ENCODE measurements at places on chromosomes 12 and 14.
A peak's percentile ranks its signal among the peaks of the same experiment; 100 is the strongest.

GRCh38 chr12:76311796-76312195 lies 36.4 kb downstream of the BBS10 start:
- no peak for DNase-seq

DNA sequence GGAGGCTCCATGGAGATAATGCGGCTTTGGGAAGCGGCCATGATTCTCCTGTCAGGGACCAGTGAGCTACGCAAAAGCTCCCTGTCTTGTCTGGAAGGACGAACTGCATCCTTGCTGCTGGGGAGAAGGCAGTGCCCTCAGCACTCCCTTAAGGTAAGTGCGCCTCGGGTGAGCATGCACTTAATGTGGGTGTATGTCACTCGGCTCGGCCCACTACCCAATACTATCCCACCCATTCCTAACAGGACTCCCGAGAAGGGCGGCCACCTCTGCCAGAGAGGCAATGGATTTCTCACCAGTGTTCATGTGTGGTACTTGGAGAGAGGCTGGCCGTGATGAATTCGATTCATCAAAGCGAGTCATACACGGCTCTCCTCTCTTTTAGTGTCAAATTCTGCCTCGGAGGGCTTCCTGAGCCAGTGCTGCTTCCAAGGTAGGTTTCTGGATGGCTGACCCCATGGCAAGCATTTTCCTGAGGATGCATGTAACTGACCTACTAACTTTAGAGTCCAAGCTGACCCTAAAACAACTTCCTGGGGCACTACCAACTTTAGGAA lies 151.7 kb upstream of the RTL1 start:
- DNase-seq = no peak

- DNase-seq = no peak
Observed at GRCh38 chr12:116707751-116708150, 30.1 kb downstream of the SPRING1 start.

- no peak for DNase-seq
Observed at GRCh38 chr12:1706632-1706980, 15.7 kb downstream of the ADIPOR2 start.

GRCh38 chr12:43436597-43436996 lies 115.4 kb downstream of the ADAMTS20 start:
- no peak for DNase-seq

DNA sequence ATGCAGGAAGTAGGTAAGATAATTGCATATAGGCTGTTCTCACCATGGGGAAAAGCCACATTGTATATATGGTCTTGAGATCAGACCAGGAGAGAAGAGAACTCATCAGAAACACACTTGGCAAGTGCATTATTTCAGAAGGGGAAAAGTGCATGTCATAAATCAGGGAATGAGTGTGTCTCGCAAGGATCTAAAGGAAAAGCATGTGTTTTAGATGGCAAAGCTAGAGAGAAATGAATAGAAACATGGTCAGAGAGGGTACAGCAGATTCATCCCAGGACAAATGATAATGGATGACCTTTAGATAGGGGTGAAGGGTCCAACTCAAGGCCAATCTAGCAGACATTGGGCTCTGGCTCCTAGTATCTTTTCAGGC lies 230.2 kb upstream of the NAV3 start:
- no peak for DNase-seq

DNA sequence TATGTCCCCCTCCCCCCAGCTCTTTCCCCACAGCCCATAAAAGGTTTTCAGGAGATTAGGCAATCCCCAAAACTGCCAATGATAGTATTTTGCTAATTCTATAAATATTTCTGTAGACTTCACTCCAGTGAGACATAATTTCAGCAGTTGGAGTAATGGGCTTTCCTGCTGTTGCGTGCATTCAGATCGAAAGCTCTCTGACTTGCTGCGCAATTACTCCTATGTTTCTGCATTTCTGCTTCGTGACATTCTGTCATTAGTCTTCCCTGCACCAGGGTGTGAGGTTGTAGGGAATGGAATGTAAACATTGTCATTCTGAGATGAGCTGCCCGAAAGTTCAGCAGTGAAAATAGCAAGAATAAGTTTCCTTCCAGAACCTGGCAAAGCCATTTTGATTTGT lies 58.2 kb downstream of the SAMD4A start:
- DNase-seq = no peak

DNA sequence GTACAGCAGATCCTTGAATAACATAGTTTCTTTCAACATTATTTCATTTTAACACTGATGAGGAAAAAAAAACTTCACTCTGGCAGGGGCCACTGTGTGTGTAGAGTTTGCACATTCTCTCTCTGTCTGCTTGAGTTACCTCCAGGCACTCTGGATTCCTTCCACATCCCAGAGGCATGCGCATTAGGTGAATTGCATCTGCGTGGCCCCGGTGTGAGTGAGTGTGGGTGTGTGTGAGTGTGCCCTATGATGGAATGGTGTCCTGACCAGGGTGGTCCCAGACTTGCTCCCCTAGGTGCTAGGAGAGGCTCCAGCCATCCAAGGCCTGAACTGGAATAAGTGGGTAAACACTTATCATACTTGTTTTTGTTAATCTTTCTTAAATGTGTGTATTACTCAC lies 90.6 kb upstream of the LRIG3 start:
- DNase-seq = no peak

GRCh38 chr12:123671876-123672275 lies 963 bp downstream of the TCTN2 start:
- DNase-seq = no peak

DNA sequence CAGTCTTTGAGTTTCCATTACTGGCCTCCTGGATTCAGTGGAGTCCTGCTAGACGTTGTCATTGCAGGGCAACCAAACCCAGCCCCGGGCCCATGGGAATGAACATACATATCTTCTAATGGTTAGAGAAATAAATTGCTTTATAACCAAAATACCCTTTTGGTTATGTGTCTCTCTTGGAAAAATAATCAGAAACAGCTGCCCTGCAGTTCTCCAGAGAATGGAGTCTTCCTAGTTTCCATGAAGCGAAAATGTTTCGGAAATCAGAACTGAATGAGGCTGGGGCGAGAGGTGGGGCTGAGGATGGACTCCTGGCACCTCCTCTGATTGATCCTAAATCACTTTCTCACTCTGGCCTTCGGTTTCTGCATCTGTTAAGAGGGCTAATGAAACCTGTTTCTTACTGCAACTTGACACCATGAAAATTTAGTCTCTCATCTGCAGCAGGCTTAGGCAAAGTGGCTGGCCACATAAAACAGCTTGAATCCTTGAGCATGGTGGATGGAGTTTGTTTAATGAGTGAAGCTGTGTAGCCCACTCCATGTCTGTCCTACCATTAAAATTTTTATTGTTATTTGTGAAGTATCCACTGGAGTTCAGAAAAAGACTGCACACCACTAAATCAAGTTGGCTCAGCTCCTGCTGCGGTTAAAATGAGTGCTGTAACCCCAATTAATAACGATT lies 198.9 kb downstream of the CACNA1C start:
- DNase-seq = no peak

GRCh38 chr14:96925422-96925821 lies 128.2 kb downstream of the VRK1 start:
- DNase-seq = no peak

DNA sequence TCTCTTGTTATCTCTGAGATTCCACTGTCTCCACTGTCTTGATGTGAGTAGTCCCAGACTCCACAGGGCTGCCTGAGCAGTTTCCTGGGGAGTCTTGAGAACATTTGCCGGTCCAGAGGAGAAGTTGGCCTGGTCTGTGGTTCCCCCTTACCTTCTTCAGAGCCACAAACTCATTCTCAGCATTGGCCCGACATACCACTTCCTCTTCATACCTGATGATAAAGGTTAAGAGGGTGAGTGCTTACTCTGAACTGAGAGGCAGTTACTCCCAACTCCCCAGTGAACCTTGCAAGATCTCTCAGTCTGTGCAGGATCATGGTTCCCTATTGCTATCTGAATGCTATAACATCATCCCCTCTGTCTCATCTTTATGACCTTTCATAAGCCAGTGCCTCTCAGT lies 2.6 kb downstream of the KRT84 start:
- DNase-seq = no peak

DNA sequence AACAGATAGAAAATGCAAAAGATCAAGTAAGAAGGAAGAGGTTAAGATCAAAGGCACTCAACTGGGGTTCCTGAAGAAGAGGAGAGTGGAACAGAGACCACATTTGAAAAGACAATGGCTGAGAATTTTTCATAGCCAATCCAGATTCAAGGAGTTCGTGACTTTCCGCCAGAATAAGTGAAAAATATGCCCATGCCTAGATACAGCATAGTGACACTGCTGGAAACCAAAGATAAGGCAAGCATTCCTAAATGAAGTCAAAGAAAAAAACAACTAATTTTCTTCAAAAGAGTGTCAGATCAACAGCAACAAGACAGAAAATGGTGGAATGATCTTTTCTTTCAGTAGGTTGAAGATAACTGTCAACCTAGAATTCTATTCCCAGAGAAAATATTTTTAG lies 47.5 kb downstream of the EGLN3 start:
- DNase-seq = no peak

DNA sequence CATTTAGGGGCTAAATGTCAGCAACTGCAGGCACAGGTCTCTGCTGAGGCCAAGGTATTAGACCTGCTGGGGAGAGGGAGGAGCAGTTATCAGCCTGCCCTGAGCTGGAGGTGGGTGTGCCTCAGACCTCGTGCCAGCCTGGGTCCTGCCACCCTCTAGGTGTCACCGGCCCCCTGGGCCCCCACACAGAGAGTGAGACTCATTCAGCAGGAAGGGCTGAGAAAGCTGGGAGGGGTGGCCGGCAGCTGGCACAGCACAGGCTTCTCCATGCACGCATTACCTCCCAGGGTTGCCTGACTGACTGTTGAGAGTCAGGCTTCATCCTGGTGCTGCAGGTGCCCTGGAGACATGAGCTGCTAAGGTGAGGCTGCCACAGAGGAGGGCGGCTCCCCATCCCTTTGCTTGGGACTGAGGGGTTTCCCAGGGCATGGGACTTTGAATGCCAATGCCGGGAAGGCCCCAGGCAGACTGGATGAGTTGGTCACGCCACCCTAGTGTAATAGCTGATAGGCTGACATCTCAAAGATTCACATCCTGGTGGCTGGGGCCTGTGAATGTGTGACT lies 75.3 kb upstream of the C14orf180 start:
- DNase-seq = no peak

DNA sequence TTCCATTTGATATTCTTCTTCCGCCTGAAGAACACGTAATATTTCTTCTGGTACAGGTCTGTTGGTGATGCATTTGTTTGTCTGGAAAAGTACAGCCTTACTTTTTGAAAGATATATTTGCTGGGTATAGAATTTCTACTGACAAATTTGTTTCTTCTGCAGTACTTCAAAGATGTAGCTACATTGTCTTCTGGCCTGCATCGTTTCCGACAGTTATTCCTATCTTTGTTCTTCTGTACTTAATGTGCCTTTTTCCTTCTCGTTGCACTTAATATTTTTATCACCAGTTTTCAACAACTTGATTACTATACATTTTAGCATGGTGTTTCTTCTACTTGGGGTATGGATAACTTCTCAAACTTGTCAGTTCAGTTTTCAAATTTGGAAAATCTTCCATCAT lies 47.1 kb downstream of the SENP1 start:
- DNase-seq = no peak

DNA sequence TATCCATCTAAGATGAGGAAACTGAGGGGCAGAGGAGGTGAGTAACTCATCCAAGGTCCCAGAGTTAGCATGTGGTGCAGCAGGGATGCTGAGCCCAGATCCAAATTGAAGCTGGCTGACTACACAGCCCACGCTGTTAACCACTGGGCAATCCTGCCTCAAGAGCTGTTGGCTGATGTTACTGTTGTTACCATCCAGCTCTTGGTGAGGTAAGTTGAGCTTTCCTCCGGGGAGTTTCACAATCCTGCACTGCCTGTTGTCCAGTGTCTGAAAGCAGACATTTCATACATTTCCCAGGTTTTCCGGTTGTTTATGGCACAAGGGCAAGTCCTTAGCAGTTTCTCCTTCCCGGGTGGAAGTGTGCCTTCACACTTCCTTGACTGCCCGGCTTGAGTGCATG lies 14.5 kb downstream of the CYP46A1 start:
- no peak for DNase-seq

- DNase-seq = no peak
Observed at GRCh38 chr14:22484632-22485031, 104.4 kb downstream of the DAD1 start.

GRCh38 chr12:75750716-75751306 lies 239.4 kb upstream of the KRR1 start:
- DNase-seq = no peak

GRCh38 chr12:92110083-92110640 lies 35.5 kb downstream of the BTG1 start:
- DNase-seq = no peak

GRCh38 chr12:47102845-47103651 lies 23.3 kb upstream of the AMIGO2 start:
- DNase-seq = no peak

DNA sequence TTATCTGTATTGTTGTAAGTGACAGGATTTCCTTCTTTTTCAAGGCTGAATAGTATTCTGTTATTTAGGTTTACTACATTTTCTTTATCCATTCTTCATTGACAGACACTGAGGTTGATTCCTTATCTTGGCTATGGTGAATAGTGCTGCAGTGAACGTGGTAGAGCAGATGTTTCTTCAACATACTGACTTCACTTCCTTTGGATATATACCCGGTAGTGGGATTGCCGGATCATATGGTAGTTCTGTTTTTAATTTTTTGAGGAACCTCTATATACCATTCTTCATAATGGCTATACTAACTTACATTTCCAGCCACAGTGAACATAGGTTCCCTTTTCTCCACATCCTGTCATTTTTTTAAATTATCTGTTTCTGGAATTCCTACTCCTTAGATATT lies 21.8 kb downstream of the DERA start:
- DNase-seq = no peak

- DNase-seq = peak; percentile 35
Observed at GRCh38 chr12:92927436-92928281, 1.4 kb downstream of the EEA1 start.

- no peak for DNase-seq
Observed at GRCh38 chr12:5505116-5505515, 73.2 kb downstream of the NTF3 start.

DNA sequence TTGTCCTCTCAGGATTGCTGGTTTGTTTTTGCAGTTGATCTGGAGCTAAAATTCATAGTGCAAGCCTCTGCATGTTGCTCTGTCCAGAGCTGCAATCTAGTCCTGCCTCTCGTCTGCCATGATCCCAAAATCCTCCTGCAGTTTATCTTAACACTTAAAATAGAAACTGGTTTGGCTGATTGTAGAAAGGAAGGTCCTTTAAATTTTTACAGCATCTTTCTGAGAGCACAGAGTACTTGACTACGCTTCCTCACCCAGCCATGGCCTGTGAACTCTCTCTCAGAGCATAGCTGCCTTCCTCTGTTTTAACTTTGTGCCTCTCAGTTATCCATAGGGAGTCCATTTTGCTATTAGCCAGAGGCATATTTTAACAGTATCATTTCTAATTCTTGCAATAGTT lies 877.1 kb downstream of the C12orf50 start:
- DNase-seq = no peak

DNA sequence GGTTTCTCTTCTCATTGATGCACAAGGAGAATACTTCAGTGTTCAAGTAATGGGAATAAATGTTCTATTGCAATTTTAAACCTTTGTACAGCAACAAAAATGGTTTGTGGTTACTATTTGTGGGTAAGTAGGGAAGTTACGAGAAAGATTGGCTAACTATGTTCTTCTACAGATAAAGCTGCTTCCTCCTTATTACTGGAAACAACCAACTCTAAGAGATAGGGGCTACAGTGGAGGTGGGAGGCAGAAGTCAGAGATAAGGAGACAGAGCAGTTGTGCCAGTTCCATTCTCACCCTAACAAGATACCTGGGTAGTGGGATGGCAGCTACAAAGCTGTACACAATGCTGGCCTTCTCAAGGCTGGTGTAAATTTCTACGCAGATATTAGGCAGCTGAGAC lies 16.2 kb downstream of the NOXRED1 start:
- DNase-seq = no peak

GRCh38 chr14:39219075-39219499 lies 14.6 kb upstream of the MIA2 start:
- DNase-seq = no peak

All from HT-29 (cell line).